ENCODE measurements at places on chromosomes 5 and 9.

DNA sequence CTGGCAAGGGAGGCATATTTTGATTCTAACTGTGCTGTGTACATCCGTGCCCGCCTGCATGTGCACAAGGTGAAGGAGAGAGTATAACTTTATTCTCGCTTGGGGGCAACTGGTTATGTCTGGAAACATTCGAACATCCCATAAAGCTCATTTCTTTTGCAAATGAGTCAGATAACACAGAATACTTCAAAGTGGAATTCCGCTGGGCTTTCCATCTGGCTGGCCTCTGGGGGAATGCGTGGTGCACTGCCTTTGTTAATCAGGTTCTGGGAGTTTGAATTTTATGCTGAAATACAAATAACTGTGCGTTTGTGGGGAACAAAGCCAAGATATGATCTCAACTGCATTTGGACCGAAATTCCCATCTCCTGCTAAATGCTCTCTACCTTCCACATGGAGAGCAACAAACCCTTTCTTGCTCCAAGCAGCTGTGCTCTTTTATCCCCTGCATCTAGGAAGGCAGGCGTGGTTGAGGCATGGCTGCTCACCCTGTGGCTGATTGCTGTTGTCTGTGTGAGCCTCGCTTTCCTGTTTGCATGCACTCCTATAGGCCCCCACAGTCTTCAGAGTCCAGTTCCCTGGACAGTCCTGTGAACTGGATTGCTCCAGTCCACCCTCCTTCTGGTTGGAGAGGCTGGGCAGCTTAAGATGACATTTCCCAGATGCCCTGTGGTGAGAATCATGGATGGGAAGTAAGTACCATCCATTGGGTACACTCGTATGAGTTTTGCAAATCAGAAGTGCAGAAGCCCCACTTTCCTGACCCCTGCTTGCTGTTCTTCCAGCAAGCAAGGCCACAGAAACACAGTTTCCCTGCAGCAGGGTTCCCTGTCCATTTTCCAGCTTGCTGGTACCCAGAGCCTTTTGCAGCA, 82.9 kb upstream of the ALDH1B1 start:
- DNase-seq, result no peak

GRCh38 chr5:148063861-148064260, at the start of gene SPINK5:
SPINK5 (plus strand) TSS chr5:148063980; CDS start chr5:148064045, 65 bp downstream.
- no peak for DNase-seq

GRCh38 chr5:6525910-6526309, 77.3 kb downstream of the UBE2QL1 start:
- DNase-seq, result no peak

GRCh38 chr9:4689687-4690104, 10.3 kb downstream of the CDC37L1 start:
- no peak for DNase-seq

GRCh38 chr9:2729721-2730120, 12.4 kb downstream of the KCNV2 start:
- DNase-seq, result no peak

DNA sequence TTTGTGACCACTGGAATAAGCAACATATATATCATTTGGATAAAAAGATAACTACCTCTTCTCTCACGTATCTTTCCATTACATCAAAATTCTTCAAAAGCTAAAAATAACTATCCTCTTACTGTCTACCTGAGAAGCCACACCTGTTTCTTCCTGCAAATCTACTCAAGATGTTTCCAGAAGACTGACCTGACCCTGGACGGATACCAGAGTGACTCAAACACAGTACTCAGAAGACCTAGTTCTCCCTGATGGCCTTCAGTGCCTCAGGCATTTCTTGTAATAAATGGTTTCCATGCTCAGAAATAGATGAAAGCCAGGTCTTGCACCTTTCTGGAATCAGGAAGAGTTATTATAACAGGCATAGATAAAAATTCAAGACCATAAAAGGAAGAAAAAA, 245.9 kb upstream of the PIK3R1 start:
- DNase-seq, result no peak

- no peak for DNase-seq
Observed at GRCh38 chr5:22918511-22918910, 65.4 kb upstream of the CDH12 start.
